Kidney tubule cell (primary cell): ENCODE measurements at places on chromosomes 1 and 21.

- DNase-seq = no peak
Observed at GRCh38 chr1:14592004-14592631, 6.4 kb upstream of the KAZN start.

DNA sequence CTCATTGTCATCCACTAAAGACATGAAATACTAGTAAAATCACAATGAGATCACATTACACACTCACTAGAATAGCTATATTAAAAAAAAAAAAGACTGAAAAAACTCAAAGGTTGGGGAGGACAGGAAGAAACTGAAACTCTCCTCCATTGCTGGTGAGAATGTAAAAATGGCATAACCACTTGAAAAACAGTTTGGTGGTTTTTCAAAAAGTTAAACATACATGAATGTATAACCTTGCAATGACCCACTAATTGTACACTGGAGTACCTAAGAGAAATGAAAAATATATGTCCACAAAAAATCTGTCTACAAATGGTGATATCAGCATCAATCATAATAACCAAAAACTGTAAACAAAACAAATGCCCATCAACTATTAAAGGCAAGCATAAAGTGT lies 44.0 kb downstream of the NRIP1 start:
- no peak for DNase-seq

- no peak for DNase-seq
Observed at GRCh38 chr1:26791148-26791547, 3.4 kb downstream of the PIGV start.

DNA sequence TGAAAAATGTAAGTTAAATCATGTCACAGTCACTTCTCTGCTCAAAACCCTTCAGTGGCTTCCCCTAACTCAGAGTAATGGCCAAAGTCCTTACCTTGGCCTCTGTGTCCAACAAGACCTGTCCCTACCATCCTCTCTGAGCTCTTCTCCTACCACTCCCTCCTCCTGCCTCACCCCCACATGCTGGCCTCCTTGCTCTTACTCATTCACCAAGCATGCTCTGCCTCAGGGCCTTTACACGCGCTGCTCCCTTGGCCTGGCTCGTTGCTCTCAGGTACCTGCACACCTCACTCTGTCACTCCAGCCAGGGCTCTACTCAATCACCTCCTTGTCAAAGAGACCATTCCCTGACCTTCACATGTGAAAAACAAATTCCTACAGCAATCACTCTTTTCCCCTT lies 54.2 kb downstream of the SEC16B start:
- peak; percentile 49 for DNase-seq

DNA sequence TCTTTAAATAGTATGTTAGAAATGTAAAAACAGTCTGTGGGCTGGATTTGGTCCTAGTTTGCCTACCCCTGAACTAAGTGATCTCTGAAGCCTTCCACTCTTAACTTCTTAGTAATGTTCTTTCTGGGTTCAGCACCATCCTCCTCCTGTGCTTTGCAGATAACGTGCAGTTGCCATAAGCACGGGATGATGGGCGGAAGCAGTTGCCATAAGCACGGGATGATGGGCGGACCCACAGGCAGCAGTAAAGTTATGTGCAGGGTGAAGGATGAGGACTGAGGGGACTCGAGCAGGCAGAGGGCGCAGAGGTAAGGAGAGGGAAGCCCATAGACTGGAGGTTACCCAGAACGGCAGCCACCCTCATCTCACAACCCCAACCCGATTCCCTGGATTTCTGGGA lies 25.6 kb downstream of the GPA33 start:
- DNase-seq = no peak
